NCI-H187 (cell line): ENCODE measurements at places on chromosomes 2 and 18.

- DNase-seq, result no peak
These were observed 39.5 kb upstream of the ATP6V1B1 start for GRCh38 chr2:70895998-70896764.

- no peak for DNase-seq
These were observed 14.5 kb downstream of the DNAJC27 start for GRCh38 chr2:24957221-24957620.

DNA sequence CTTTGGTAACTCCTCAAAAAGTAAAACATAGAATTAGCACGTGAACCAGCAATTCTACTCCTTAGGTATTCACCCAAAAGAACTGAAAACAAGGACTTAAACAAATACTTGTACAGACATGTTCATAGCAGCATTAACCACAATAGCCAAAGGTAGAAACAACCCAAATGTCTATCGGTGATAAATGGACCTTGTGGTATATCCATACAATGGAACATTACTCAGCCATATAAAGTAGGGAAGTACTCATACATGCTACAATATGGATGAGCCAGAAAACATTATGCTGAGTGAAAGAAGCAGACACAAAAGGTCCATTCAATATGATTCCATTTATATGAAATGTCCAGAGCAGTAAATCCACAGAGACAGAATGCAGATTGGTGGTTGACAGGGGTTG, 182.8 kb downstream of the DNER start:
- no peak for DNase-seq

DNA sequence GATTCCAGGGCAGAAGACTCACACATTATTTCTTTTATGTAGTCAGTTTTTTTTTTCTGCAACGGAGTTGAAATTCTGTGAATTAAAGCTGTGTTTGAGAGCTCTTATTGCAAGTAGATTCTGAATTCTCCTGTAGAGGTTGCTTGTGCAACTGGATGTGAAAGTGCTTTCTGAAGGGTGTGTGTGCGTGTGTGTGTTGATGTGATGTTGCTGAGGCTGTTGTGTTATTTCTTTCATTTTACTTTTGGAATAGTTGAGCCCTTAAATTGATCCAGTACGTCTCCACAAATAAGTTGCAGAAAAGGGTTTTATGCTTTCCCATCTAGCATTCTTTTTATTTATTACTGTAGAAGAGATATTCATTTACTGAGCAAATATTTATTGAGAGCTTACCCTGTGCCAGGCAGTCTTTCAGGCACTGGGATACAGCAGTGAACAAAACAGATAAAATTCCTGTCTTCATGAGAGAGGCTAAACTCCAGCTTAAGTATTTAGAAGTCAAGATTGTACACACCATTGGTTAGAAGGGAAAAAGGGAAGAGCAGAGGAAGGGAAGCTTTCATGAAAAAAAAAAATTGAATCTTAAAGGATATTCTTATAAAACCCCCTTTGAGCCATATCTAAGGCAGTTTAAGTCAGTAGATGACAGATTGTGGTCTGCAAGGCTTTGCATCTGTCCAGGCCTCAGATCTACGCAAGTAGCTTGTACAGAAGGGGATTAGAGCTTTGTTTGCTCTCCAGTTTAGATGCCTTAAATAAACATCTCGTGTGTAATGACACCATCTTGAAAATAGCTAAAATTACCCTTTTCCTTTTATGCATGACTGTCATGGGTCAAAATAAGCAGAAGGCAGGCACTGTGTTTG, 58.2 kb downstream of the MYO1B start:
- no peak for DNase-seq

GRCh38 chr2:123513351-123513750, 511.7 kb upstream of the CNTNAP5 start:
- no peak for DNase-seq

GRCh38 chr2:30655660-30656059, 151.6 kb downstream of the CAPN13 start:
- DNase-seq, result no peak

- DNase-seq, result no peak
These were observed 312.4 kb upstream of the TCF4 start for GRCh38 chr18:55900380-55900779.

DNA sequence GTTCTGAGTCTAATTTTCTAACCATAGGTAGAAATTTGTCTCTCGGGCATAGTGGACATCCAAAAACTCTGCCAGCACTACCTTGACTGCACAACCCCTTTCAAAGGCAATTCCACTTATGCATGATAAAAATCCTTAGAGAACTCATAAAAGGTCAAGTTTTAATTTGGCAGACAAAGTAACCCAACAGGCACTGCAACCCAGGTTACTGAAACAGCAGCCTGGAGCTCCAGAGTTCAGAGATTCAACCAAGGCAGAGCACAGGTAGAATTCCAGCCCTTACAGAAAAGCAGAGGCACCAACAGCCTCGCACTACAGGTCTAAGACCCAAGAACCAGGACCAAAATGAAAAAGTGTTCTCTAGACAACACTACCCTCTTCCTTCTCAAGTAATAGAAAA, 1.8 kb downstream of the DTNB start:
- no peak for DNase-seq

DNA sequence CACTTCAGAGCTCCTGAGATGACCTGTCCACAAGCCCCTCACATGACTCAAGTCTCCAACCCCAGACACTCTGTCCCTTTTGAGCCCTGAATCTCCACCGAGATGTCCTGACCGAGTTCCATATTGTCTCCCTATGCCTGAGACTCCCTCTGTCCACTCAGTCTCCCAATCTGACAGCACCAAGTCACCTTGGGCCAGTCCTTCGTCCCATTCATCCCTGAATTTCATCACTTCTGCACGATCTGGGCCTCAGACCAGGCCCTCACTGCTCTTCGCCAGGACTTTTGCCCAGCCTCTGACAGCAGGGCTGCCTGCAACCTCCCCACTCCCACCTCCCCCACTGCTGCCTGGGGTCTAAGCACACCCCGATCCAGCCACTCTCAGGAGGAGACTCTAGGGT, 4.3 kb upstream of the MOCOS start:
- no peak for DNase-seq

- no peak for DNase-seq
These were observed 743 bp downstream of the HADHA start for GRCh38 chr2:26243470-26244308.

GRCh38 chr2:61816480-61817355, 37.1 kb downstream of the FAM161A start:
- no peak for DNase-seq

- no peak for DNase-seq
These were observed 50.8 kb downstream of the ACYP2 start for GRCh38 chr2:54166121-54166773.

GRCh38 chr18:7248877-7249276, 18.0 kb downstream of the LRRC30 start:
- no peak for DNase-seq

DNA sequence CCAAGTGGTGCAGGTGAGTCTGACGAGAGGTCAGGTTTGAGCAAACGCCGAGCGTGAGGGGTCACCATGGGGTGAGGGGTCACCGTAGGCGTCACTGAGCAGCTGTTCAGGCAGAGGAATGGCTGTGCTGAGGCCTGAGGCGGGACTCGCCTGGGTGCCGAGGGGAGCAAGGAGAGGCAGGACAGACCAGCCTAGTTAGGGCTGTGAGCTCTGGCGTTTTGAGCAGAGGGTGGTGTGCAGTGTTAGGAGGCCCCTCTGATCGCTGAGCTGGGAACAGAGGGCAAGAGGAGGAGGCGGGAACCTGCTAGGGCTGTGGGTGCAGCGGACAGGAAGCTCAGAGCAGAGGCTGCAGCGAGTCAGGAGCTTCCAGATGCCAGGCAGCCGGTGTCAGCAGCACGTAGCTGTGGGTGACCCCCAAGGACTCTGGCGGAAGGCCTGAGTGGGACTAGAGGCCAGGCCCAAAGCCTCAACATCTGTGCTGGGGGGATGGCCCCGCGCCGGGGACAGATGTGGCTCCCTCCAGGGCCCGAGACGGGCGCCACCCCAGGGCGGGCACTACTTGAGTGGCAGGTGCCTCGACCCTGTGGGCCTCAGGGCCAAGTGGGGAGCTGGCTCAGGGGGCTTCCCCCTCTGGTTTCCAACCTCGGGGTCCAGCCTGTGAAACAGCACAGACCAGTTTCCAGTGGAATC, 55.7 kb downstream of the KCNG2 start:
- DNase-seq, result no peak

GRCh38 chr2:7567646-7568045, 650.4 kb downstream of the RNF144A start:
- no peak for DNase-seq

DNA sequence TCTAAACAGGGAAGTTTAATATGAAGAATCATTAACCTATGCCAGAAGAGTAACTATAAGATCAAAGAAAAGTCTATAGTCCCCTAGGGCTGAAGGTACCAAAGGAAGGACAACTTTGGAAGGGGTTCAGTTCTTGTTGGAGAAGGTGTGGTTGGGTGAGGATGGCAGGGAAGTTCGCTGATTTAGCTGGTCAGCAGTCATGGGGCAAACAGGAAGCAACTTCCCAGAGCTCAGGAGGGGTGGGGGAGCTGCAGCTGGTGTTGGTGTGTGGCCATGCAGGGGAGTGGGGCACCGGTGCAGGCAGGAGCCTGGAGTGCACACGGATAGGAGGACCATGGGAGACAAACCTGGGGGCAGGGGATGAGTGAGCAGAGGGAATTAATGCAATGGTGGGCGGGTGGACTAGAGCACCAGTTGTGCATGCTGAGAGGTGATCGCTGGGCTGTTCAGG, 34.0 kb downstream of the FHOD3 start:
- DNase-seq, result no peak

GRCh38 chr2:16425462-16426336, 239.9 kb downstream of the CYRIA start:
- no peak for DNase-seq

GRCh38 chr18:7561909-7562460, 5.1 kb upstream of the PTPRM start:
- no peak for DNase-seq

DNA sequence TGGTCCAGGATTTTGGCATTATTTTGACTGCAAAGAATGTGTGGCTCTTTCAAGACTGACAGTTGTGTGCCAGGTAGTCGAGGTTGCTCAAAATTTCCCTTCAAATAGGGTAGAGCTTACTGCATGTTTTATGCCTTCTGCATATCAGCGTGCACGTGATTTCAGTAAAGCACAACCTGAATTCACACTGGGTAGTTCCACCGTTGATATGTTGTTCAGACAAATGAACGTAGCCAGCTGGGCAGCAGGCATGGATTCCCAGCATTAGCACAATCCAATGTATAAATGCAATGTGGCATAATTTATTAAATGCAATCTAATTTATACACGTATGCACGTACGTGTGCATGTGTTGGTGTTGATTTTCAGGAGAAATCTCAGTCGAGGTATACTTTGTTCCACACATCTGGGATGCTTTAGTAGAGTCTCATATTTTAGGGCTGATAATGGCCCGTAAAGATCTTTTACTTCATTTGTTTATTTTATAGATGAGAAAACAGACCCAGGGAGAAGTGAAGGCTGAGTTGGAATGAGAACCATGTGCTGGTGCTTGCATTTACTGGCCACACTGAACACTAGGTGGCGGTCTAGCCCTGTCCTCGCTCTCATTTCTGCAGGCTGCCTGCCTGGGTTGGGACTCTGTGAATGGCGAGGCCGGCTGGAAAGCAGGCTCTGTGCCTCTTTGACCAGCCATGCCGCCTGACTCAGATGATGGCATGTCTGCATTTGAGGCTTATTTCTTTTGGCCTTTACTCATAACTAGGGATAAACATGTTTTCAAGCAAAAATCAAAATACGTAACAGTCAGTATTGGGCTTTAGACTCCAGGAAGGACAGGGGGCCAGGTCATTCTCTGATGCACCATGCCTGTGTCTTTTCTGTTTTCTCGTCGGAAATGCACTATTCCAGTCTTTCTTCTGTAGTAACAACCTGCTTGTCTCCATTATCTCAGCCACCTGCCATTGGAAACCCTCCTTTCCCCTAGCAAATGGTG, 120.4 kb downstream of the RNF144A start:
- peak; percentile 29 for DNase-seq
